ENCODE measurements at places on chromosomes 7 and 10.
A peak's percentile ranks its signal among the peaks of the same experiment; 100 is the strongest.

- DNase-seq: peak; percentile 51
Observed at GRCh38 chr7:134701272-134701671, 54.6 kb downstream of the BPGM start.

GRCh38 chr7:20952916-20953315, 166.2 kb upstream of the SP8 start:
- DNase-seq: no peak

GRCh38 chr7:84529480-84530205, 335.1 kb upstream of the SEMA3A start:
- no peak for DNase-seq

- no peak for DNase-seq
Observed at GRCh38 chr10:12643279-12643678, 293.9 kb downstream of the CAMK1D start.

DNA sequence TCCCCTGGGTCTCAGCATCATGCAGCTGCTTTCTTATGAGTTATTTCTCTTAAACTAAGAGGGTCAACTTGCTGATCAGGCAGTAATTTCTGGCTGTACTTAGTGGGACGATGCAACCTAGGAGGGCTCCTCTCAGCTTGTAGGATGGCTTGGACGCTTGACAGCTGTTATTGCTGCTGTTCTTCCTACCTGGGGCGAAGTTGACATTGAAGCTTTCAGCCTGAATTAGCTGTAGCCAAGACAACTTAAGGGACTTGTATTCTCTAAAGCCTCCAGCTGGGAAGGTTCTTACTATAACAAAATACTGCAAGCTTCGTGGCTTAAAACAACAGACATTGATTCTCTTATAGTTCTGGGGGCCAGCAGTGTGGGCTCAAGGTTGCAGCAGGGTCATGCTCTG, 224.9 kb downstream of the ACTR3B start:
- DNase-seq: no peak

DNA sequence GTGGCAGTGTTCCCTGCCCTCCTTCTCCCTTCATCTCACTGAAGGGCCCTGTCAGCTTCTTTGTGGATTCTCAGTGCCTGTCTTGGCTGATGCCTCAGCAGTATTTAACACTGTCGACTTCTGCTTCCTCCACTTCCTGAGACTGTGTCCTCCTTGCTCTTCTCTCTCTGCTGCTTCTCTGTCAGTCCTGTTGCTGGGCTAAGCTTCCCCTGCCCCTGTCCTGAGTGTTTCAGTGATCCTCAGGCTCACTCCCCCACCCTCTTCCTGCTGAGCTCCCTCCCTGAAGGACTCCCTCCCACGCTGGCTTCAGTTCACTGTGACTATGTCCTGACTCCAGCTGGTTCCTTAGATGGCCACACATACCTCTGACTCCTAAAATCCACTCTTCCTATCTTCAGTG, 64.9 kb downstream of the CREM start:
- DNase-seq: no peak

DNA sequence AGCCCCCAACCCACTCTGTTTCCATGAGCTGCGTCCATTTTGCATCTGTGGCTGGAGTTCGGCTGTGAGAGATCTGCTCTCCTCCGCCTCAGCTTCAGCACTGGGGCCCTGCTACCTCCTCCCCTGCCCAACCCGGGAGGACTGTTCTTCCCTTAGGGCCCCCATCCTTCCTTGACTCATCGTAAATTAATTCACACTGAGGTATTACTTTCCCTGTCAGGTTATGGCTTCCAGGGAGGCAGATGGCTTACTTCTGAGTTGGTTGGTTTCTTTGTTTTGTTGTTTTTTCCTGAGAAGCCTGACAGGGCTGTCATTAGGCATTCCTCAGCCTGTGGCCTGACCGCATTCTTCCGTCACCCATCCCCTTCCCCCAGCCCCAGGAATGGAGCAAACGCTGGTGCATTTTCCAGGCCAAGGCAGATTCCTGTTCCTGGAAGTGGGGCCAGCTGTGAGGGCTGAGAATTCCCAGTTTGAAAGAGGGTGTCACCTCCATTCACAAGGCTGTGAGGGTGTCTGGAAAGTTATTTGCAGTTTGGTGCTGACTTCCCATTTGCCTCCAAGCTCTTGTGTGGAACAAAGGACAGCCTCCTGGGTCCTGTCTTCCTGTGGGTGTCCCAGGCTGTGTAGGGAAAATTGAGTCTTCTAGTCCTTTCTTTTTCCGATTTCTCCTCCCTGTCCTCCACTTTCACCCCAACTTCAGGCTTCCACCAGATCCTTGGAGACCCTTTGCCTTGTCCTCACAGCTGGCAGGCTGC, 11.7 kb downstream of the CPA5 start:
- DNase-seq: no peak

DNA sequence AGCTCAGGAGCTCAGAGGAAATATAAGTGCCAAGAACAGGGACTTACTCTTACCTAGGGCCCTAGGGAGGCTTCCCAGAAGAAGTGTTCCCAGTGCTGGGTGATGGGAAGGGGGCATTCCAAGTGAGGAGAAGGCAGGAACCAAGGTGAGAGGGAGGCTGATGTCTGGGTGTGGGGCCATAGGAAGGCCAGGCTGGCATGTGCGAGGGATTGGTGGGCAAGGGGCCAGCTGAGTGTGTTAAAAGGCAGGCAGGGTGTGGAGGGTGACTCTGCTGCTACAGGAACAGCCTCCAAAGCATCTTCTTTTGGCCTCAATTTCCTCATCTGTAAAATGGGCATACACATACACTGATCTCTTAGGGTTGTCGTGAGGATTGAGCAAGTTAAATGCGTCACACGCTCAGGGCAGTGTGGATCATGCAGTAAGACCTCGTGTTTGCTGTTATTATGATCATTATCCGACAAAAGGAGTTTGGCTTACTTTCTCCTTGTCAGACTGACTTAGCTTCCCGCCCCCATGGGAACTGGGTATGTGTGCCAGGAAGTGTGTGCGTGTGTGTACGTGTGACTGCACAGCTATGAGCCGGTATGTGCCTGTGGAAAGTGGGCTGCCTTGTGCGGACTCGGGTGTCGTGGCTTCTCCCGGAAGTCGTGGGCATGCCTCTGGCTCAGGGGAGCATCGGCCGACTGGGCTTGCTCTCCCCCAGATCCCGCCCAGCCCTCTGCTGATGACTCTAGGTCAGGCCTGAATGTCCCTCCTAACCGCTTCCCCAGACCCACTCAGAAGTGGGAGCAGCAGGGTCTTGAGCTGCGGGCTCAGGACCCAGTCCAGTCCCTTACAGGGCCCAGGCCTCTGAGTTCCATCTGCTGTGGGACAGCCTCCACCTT, 59.6 kb downstream of the NEURL1 start:
- no peak for DNase-seq

- no peak for DNase-seq
Observed at GRCh38 chr7:51082940-51083533, 233.6 kb downstream of the COBL start.

Measured in CD4-positive, alpha-beta T cell treated with Interleukin-1 beta for 1 hour (primary cell).